ENCODE measurements at places on chromosomes 12 and 14.

- DNase-seq = no peak
Observed at GRCh38 chr12:69985656-69986055, 160.6 kb downstream of the MYRFL start.

- DNase-seq = no peak
Observed at GRCh38 chr12:30975581-30975980, 49.0 kb downstream of the TSPAN11 start.

DNA sequence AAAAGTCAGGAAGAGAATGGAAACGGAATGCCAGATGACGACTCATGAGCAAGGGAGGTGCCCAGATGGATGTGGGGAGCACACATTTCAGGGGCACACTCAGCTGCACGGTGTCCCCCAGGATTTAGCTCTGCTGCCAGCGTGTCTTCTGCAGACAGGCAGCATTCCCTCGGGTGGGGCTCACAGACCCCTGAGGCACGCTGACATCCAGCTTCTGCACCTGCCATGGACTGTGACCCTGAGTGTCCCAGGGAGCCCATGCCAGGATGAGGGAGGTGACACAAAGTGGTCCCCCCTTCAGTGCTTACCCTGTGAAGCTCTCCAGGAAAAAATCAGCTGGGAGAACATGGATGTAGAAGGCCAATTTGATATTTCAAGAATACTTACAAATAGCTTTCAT is 84.2 kb downstream of the PIWIL1 start:
- no peak for DNase-seq

- DNase-seq = no peak
Observed at GRCh38 chr14:104387022-104388010, 192.2 kb upstream of the C14orf180 start.

DNA sequence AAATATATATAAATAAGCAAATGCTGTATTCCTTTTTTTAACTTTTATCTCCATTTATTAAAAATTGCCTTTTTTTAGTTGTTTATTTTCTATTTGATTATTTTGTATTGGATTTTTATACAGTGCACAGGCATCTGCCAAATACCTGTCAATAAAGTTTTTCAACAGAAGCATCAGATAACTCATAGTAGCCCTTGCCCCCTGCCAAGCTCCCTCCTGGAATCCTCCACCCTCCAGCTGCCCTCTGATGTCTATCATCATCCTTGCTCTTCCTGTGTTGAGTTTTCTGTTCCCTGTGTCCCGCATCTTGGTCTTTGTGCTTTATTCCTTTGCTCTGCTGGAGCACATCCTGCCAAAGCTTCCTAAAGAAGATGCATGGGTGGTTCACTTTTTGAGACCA is 16.6 kb downstream of the GLRX5 start:
- no peak for DNase-seq

DNA sequence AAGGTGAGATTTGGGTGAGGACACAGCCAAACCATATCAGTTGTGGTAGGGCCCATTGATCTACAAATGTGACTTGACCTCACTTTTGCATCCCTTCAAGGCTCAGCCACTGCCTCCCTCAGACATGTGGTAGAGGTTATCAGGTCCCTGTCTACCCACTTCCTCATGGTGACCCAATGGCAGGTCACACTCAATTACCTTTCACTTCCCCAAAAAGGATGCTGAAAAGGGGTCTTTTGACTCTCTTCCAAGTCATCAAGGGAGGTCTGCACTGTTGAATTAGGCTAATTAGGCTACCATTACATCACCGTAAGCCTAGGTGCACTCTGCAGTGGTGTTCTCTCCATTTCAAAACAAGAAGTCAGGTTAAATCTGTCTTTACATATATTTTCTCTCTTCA is 22.6 kb upstream of the DRAM1 start:
- no peak for DNase-seq

- no peak for DNase-seq
Observed at GRCh38 chr12:75481013-75481705, 604 bp downstream of the GLIPR1 start.

DNA sequence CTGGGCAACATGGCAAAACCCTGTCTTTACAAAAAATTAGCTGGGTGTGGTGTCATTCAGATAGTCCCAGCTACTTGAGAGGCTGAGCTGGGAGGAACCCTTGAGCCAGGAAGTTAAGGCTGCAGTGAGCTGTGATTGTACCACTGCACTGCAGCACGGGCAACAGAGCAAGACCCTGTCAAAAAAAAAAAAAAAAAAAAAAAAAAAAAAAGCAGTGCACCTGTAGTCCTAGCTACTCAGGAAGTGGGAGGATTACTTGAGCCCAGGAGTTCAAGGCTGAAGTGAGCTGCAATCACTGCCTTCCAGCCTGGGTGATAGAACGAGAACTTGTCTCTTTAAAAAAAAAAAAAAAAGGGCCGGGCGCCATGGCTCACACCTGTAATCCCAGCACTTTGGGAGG is 5.6 kb downstream of the REM2 start:
- DNase-seq = no peak

DNA sequence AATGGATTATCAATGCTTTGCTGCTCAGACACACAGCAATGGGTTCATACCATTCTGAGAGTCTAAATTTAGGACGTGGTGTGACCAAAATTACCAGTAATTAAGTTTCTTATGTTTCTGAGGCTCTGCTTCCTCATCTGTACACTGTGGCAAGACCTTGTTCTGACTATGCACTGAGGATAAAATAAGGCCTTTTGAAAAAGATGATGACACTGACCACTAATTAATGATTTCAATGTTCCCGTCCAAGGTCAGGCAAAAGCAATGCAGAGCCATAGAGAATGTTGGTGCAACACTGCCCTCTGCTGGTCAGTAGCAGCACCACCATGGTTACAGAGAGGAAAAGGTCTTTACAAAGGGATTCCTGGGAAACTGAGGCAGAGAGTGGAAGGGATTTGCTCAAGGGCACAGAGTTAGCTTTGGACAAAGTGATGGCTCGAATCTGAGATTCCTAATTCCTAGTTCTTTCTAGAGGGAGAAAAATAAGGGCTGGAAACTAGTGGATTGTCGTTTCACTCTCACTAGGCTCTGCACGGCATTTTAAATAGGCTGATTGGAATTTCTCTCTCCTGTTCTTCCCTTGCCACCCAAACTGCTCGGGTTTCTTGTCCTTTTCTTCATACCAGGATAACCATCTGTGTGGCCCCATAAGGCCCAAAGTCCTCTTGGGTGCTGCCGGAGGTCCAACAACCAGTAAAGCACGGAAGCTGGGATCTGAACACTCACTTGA is 22.3 kb upstream of the P2RX7 start:
- peak; percentile 29 for DNase-seq

- no peak for DNase-seq
Observed at GRCh38 chr14:21057803-21058675, at the start of gene RNASE8. RNASE8 (plus strand) TSS chr14:21057822; CDS start chr14:21057893, 71 bp downstream.

DNA sequence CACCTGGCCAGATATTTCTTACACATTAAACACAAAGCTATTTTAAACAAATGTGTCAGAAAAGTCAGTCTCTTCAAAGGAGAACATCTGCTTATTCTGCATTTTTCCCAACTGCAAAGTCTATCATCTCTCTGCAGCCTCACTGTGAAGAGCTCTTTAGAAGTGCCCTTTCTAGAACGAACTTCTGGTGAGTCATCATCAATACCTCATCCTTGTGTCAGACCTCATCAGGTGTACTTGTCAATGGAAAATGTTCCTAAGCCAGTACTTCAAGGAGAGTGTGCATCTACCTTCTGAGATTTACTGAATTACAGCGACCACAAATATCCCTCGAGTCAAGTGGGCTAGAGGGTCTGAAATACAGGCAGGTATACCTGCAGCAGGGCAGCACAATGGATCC is 457.3 kb downstream of the LRIG3 start:
- DNase-seq = no peak

DNA sequence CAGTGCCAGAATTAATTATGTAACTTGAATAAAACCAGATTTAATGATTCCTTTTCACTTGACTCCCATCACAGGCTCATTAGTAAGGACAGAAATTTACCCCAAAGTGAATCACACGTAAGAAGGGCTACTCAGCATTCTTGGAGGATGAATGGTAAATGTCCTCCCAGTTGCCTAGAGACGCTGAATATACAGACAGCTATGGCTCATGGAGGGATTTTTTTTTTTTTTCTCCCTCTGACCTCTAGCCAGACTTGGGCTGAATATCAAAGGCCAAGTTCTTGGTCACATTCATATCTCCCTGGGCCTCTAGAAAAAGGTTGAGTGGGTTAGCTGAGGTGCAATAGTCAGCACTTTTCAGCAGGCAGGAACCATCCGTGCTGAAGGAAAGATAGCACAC is 77.5 kb downstream of the PHLDA1 start:
- DNase-seq = peak; percentile 87

GRCh38 chr12:109682708-109683060 is 30.9 kb upstream of the FAM222A start:
- DNase-seq = no peak

DNA sequence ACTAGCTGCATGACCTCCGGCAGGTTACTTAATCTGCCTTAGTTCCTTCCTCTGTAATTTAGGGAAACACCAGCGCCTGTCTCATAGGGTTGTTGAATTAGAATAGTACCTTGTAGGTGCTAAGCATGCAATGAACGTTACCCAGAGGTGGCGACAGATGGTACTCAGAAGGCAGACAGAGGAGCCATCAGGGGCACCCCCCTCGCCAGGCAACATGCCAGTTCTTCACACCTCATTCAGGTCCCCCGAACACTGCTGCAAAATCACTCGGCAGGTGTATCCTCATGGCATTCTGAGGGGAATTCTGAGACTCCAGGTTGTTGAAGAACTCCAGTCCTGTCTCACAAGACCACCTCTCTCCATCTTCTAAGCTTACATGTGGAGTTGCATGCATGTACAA is 10.1 kb downstream of the ISM2 start:
- no peak for DNase-seq

DNA sequence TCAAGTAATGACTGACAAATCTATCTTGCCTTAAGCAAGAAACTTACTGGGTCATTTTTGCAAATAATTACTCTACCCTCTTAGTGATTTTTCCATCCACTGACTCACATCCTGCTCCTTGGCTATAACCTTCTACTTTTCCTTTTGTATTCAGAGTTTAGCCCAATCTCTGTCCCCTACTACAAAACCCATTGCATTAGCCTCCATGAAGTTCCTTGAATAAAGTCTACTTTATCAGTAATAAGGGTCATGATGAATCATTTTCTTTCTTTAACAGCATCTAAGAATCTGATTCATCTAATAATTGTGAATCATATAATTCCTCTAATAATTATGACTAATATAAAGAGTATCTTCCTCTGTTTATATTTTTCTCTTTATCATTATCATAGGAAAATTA is 132.6 kb downstream of the NTS start:
- DNase-seq = no peak

GRCh38 chr14:61861320-61861865 is 99.2 kb downstream of the SNAPC1 start:
- DNase-seq = no peak

DNA sequence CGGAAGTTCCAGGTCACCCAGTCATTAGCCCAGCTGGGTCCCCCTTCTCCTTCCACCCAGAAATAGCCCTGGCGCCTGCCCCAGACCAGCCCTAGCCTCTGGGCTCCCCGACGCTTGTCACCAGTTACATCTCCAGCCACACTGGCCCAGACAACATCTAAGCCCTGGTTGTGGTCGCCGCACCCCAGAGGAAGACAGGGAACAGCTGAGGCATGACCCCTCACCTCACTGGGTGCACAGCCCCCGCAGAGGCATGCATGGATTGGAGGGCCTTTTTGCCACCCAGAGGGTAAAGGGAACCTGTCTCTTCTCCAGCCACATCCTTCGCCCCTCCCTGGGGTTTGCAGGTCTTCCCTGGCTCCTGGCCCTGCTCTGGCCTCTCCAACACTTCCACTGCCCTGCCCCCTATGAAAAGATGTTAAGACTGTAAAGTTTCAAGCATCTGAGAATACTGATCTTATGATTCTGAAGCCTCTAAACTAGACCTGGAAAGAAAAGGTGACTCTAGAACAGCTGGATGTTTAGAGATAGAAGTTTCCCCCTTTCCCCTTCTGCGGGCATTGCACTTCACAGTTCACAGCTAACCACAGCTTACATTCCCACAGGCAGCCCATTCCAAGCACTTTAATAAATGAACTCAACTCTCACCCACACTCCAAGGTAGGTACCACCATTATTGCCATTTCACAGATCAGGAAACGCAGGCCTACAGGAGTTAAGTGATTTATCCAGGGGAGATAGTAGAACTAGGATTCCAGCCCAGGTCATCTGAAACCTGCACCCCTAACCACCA is 14.7 kb downstream of the TMEM119 start:
- no peak for DNase-seq

GRCh38 chr12:106140223-106140986 is 1.7 kb upstream of the NUAK1 start:
- DNase-seq = no peak

GRCh38 chr14:83473416-83474235 is 1940.0 kb upstream of the SEL1L start:
- DNase-seq = peak; percentile 79

DNA sequence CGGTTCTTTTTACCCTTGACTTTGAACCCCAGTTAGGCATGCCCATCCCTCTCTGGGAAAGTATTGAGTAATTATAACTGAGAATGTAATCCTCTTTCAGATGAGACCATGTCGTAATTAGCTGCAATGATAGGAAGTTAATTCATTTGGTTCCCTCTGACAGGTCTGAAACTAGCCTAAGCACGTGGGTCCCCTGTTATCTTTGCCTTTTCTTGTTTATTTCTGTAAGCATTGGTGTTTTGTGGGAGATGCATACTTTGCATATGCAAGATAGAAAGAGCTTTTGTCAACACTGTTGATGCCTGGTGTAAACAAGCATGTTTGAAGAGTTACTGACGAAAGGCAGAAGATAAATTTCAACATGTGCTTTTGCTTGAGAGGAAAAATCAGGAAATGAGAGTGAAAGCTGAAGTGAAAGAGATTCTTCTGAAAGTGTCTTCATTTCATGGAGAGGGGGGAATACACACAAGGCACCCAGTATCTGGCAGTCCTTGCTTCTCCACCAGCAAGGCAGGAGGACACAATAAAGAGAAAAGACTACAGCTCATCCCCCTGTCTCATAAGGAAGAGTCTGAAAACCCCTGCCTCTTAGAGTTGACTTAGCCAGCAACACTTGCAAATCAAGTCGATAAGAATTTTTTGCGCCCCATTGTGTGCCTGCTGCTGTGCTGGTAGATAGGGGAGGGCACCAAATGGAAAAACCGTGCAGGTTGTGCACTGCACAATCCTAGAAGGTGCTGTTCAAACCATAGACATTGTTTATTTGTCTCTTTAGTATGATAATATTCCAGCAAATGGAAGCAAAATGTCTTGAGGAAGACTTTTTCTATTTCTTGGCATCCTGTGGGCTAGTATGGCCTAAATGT is 77.8 kb downstream of the SLC24A4 start:
- DNase-seq = no peak

- no peak for DNase-seq
Observed at GRCh38 chr12:96143392-96143791, 50.8 kb upstream of the ELK3 start.

GRCh38 chr12:71873821-71874220 is 34.3 kb downstream of the TBC1D15 start:
- no peak for DNase-seq

DNA sequence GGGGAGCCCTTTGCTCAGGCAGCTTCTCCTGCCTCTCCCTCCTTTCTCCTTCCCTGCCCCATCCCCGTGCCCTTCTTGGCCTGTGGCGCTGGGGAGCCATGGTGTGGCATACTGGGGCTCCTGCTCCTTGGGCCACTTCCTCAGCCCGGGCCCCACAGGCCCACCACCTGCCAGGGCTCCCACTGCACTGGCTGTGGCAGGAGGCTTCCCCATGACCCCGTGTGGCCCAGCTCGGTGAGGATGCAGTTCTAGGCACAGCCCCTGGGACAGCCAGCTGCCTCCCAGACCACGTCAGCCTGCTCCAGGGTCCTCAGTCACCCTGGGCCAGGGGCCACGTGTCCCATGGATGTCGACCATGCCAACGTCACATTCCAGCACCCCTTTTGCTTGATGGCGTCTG is 13.0 kb upstream of the AMN start:
- no peak for DNase-seq

- no peak for DNase-seq
Observed at GRCh38 chr12:25293653-25294052, 42.9 kb upstream of the KRAS start.
